SK-N-SH (cell line): ENCODE measurements at places on chromosomes 1 and 21.

DNA sequence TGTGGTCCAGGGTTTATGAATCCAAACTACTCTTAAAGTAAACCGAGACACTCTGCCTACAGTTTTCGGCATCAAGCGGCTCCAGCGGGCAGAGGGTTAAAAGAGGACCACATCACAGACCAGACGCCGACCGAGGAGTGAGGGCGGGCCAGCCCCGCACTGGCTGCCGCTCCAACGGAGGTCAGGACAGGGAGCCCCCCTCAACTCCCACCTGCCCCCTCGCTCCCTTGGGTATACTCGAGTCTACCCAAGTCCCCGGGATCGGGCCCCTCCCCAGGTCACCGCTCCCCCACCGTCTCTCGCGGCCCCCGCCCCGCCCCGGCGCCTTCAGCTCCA is 312 bp downstream of the ARNT start:
- peaks cover 10% of the 10 kb centered on the region for H3K4me1 ChIP-seq
- no peak for DNase-seq
- H3K4me3 ChIP-seq = peak overlapping the region; percentile 75

GRCh38 chr1:7406641-7407543 is 364.2 kb upstream of the VAMP3 start:
- no peaks in the 10 kb centered on the region; the same call in 1 of the 2 replicates for H3K4me1 ChIP-seq
- no peaks in the 10 kb centered on the region for H3K36me3 ChIP-seq
- H3K27me3 ChIP-seq = no peaks in the 10 kb centered on the region

- H3K27ac ChIP-seq = no peak overlapping the region
- no peaks in the 10 kb centered on the region for H3K36me3 ChIP-seq
- H3K4me1 ChIP-seq = no peaks in the 10 kb centered on the region
- H3K4me3 ChIP-seq = no peak overlapping the region
- no peaks in the 10 kb centered on the region for H3K27me3 ChIP-seq
Observed at GRCh38 chr21:16667395-16667794, 845.4 kb upstream of the CXADR start.

- no peak for DNase-seq
- H3K36me3 ChIP-seq = no peaks in the 10 kb centered on the region
- H3K27ac ChIP-seq = no peak overlapping the region
- no peak overlapping the region for H3K4me3 ChIP-seq
Observed at GRCh38 chr1:18118078-18118477, 10.5 kb downstream of the IGSF21 start.
